GM12892 (cell line): ENCODE measurements at places on chromosomes 6 and 20.

GRCh38 chr6:2763345-2763841 is 1.8 kb upstream of the WRNIP1 start:
- no peak for DNase-seq

DNA sequence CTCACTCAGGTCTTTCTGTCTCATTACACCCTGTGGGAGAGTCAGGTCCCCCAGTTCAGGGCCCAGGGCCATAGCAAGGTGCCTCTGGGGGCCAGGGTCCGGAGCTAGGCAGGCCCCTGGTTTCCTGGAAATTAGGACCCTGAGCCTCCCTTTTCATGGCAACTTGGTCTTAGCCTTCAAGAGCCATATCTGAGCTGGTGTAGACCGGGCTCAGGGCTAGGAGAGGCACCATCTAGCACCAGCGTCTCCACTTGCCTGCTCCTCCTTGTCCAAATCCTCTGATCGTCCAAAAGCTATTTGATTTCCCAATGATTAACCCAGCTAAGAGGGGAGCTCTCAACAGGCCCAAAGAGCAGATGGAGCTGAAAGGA is 5.6 kb downstream of the MDFI start:
- DNase-seq, result no peak

DNA sequence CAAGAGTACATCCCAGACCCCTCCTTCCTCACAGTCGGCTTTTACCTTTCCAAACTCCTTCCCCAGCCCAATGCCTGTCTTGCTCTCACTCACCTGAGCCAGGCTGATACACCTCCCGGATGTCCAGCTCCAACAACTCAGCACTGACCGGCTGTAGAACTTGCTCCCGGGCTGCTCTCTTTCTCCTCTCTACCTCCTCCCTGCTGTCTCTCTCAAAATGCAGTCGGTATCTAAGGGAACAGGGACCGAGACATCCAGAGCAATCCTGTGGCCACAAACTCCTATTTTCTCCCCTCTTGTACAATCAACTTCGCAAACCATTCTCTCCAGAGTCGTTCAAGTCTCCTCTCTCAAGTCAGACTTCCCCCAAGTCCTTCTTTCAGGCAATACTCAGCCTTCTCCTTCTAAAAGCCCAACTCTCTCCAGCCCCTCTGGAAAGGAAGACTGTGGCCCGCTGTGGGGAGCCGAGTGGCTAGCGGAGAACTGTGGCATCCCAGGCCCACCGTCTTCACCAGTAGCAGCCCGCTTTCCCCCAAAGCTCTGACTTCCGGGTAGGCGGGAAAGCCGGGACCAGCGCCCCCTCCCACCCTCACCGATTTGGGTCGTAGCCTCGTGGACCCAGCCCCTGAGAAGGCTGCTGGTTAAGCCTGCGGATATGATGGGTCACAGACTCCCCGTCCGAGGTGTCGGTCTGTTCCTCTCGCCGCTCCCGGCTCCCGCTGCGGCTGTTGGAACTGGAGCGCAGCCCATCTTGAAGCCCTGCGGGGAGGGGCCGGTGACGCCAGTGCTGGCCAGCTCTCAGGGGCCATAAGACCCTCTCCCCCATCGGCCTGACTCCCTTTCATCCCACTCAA is 1.1 kb downstream of the GNL1 start:
- peak; percentile 28 for DNase-seq

DNA sequence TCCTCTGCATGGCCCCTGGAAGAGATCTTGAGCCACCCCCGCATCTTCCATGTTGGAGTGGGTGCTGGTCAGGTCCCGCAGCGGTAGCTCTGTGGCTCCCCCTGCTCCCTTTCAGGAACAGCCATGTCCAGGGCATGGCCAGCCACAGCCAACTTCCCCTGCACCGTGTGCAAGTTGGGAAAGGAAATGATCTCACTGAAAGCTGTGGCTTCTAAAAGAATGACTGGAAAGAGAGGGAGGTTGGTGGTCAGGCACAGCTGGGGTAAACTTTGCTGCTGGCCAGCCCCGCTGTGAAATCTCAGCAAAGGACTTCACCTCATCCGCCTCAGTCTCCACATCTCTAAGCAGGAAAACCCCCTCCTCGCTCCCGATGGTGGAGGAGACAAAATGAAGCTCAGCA is 153.6 kb upstream of the CST7 start:
- DNase-seq, result no peak

DNA sequence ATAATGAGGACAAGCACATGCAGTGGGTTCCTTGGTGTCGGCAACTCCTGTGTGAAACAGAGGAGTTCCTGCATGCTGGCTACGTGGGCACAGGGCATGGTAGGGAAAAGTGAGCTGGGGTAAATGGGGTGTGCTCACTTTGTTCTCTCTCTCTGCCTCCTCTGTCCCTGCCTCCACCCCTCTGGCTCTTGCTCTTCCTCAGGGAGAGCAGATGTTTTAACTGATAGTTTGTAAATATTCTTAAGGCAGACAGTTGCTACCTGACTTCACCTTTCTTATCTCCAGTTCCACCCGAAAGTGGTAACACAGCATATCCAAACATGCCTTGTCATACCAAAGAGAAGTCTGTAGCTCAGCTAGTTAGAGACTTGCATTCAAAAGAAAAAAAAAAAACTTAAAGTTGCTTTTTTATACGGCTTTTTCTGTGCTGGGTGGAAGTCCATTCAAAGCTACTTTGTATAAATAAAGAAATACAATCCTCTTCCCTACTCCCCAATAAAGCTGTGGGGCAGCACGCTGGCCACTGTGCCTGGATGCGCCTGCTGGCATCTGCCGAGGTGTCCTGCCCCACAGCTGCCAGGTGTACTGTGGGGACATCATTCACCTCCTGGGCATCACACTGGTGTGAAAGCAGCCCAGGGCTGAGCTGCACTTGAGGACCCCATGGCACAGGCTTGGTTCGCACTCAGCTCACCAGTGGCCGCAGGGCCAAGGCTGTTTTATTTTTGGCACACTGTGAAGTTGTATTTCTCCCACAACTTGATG is 93.6 kb downstream of the FOXC1 start:
- no peak for DNase-seq

DNA sequence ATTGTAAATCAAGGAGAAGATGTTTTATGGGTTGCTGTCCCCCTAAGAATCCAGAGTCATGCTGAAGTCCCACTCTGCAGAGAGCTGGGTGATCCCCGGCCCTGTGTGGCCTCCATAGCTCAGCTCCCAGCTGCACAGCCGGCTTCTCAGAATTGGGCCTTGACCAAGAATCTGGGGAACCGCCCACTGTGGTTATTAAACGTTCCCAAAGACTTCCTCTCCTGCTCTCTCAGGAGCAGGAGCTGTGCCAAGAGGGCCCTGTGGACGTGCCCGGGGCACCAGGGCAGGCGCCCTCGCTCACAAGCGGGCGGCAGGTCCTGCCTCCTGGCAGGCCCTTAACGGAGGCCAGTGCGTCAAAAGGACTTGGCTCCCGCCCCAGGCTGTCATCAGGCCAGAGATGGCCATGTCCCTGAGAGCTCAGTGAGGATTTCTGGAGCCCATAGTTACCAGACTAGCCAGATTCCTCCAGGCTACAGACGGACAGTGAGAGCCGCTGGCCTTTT is 30.4 kb downstream of the ZC3H12D start:
- no peak for DNase-seq

DNA sequence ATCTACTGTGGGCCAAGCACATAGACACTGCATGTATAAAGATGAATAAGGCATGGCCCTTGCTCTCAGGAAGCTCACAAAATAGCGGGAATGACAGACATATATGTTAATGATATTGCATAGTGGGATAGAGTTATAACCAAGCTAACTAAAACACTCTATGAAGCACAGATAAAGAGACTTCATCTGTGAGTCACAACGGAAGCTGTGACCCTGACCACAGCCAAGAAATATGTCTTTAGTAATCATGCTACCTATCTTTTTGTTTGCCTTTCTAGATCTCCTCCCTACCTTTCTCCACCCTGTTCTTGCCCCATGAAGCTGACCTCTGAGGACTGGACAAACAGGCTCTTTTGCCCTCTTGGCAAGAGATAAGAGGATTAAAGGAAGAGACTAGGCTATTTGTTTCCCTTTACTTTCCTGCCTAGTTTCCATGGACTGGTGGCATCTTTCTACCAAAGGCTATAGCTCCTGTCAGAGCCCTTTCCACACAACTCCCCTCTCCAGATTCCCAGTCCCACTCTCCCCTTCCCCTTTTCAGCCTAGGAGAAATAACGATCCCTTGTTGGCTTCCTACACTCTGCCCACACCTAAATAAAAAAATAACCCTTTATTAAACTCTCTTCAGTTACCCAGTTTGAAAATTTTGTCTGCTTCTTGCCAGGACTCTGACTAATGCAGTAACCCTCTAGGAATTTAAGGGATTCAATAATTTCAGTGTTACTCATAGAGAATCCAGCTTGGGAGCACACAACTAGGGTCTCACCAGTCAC is 504.9 kb upstream of the MARCKS start:
- no peak for DNase-seq

GRCh38 chr20:58623579-58624473 is 27.3 kb upstream of the STX16 start:
- DNase-seq, result no peak

GRCh38 chr6:137165375-137166246 is 7.8 kb downstream of the IL22RA2 start:
- no peak for DNase-seq

DNA sequence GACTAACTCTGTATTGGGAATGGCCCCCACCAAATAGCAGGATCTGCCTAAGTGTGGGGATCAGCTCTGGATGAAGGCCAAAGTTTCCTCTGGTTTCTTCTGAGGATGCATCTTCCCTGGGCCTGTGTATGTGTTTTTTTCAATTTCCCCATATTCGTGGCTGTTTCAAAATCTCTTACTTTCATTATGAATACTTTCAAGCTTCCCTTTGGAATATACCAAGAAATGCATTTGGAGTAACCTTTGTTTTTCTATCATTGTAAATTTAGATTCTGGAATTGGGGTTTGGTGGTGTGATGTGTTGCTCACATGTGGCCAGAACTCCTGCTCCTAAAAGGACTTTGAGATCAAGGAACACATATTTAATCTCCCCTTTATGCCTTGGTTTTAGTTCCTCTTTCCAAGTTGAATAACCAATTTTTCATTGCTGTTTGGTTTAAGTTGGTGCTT is 8.4 kb downstream of the ENTPD6 start:
- DNase-seq, result no peak

- no peak for DNase-seq
These were observed 13.9 kb upstream of the TNFRSF6B start for GRCh38 chr20:63682384-63683139.

DNA sequence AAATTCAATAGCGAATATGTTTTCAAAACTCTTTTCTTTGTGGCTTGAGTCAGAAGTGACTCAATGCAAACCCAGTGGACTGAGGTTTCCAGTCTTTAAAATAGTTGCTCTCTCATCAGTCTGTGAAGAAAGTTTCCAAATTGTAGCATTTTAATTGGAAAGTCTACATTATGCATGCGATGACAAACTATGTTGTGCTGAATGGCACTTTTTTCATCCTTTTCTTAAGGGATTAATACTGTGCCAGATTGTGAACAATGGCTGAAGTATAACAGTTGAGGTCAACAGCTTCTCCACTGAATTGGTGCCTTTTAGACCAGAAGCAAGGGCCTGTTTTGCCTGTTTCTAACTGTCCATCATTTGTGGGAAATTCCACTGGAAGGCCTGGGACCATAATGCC is 377.1 kb downstream of the BTBD9 start:
- no peak for DNase-seq

- DNase-seq, result no peak
These were observed 340.6 kb upstream of the SASH1 start for GRCh38 chr6:148001844-148002642.

GRCh38 chr20:10646886-10647420 is 26.8 kb downstream of the JAG1 start:
- DNase-seq, result no peak

DNA sequence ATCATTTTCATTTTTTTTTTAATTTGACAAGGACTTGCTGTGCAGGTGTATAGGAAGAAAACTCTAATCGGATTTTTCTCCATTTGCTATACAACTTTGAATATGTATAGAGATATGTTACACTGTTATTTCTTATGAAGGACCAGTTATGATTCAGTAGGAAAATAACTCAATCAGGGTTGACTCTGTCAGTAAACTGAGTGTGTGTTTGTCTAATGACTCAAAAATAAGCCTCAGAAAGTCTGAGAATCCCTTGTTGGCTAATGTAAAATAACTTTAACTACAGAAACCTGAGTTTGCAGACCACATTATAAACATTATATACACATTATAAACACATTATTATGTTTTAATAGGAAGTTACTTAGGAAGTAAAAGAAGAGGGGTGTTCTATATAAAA is 352.6 kb downstream of the RIMS1 start:
- DNase-seq, result no peak

DNA sequence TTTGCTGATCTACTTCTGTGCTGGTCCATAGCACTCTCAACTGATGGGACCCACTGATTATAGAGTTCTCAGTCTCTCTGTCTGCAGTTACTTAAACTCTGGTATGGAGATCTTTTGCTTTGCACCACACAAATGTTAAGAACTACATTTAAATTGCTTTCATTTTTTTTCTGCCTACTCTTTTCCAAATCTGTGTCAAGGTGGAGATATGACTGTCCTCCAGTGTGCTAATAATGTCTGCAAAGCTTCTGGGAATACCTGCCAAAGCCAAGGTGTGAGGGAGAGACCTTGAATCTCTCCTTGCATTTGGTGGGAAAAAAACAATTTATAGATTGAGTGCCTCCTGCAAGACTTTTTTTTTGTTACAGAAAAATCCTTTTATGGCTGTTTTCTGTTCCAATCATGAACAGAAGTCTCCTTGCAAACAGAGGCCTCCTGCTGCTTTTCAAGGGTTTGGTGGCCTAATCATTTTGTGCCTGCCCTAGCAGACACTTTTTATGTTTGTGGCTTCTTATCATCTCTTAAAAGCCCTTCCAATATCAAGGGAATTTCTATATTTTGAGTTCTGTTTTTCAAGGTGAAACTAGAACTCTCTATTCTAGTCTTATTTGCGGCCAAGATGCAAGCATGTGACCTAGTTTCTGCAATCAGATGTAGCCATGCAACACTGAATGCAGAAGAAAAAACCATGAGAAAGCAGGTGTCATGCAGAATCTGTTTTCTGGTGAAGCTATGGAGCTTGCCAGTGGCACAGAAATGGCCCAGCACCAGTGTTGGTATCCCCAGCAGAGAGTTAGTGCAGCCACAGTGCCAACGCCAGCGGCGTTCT is 23.2 kb upstream of the AKIRIN2 start:
- DNase-seq, result no peak

DNA sequence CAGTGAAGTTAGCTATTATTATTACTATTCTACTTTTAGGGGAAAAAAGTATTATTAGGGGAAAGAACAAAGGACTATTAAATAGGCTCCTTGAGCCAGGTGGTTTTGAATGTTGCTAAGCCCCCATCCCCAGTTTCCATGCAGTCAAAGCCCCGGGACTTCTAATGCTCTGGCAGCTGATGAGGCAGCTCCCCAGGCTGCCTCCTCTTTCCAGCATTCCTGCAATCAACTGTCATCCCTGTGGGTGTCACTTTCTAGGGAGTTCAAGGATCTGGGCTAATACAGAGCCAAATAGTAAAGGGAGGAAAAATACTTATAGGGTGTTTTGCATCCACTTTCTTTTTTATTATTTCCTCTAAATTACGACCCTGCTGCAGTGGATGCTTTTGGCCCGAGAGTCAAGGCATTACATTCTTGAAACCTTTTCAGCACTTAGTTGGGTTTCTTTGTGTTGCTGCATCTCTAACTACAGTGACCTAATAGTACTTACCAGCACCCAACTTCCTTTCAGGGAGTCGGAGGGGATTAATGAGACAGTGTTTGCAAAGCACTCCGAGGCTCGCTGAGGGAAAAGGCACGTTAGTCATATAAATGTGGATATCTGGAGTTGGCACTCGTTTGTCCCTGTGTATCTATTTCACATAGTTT is 303.9 kb upstream of the MAP3K7 start:
- no peak for DNase-seq
